ENCODE measurements at places on chromosomes 7 and 10.

- no peak for ATAC-seq
These were observed 346.0 kb upstream of the MKI67 start for GRCh38 chr10:128472196-128472595.

DNA sequence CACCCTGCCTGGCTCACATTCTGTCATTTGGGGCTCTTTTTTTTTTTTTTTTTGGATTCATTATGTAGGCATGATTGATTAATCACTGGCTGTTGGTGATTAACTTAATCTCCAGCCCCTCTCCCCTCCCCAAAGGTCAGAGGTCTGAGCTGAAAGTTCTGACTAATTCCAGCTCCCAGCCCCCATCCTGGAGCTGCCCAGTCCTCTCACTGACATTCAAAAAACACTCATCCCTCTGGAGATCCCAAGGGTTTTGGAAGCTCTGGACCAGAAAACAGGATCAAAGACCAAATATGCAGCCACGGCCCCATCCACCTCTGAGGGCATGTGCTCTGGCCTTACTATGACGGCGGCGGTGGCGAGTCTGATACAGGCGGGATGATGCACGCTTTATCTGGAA, 53.8 kb downstream of the RBM17 start:
- no peak for ATAC-seq

DNA sequence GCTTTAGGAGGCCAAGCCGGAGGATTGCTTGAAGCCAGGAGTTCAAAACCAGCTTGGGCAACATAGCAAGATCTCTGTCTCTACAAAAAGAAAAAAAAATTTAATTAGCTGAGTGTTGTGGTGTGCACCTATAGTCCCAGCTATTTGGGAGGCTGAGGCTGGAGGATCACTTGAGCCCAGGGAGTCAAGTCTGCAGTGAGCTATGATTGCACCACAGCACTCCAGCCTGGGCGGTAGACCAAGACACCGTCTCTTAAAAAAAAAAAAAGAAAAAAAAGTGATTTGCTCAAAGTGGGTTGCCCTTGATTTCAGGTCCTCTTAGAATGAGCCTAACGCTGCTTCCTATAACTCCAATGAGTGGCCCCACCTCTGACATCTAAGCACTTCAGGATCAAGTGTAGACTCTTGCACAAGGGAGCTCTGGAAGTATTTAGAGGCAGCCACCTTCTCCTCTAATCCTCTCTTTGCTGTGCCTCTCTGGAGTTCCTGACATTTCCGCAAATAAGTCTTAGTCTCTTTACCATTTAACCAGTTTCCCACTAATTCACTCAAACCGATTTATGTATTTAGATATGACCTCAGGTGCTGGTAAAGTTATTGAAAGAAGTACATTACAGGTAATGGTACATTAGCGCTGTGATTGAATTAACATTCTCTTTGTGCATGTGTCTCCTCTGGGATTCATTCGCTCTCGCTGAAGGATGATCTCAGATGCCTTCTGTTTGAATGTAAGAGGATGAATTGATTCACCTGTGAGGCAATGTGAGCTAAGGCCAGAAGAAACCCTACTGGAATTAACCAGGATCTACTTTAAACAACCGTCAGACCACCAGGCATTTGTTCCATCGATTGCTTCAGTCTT, 60.8 kb upstream of the CELF2 start:
- ATAC-seq, result no peak

GRCh38 chr7:2604608-2605174, 27.1 kb upstream of the TTYH3 start:
- no peak for ATAC-seq

GRCh38 chr7:81298951-81299666, 380.3 kb upstream of the SEMA3C start:
- ATAC-seq, result peak; percentile 85

DNA sequence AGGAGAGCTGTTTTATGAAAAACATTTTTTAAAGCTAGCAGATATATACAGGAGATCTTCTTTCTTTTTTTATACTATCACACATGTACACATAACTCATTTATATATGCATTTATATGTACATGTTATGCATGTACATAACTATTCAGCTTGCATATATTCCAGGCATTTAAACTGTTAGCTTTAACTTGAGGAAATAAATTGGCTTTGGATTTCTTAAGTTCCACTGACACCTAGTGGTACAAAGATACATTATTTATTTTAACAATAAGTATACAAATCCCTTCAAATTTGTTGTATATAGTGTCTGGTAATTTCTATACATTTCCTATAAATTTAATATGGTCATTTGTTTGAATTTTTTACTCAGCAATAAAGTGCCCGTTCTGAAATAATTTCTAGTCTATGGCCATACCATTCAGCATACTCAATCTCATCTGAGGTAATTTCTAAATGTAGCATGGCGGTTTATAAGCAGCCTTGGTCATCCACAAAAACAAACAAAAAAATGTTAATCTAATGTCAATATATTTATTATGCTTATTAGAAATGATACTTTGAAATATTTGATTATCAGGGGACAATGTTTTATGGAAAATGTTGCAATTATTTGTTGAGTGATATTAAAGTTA, 11.6 kb downstream of the ZDHHC6 start:
- ATAC-seq, result no peak

DNA sequence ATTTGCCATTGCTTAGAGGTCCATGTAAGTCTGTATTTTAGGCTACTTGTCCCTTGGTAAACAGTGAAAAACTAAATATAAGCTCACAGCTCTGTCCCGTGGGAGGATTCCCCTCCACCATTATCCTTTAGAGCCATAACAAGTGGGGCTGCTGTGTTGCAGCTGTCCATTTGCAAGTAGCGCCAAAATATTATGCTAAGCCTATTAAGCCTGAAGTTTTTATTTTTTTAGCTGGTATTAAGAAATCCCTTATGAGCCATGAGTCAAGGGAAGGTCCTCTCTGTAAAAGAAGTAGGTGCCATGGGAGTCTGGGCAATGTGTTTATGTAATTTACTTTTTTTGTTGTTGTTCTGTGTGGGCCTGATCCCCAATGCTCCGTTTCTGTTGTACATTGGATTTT, 183.9 kb downstream of the THSD7A start:
- no peak for ATAC-seq

DNA sequence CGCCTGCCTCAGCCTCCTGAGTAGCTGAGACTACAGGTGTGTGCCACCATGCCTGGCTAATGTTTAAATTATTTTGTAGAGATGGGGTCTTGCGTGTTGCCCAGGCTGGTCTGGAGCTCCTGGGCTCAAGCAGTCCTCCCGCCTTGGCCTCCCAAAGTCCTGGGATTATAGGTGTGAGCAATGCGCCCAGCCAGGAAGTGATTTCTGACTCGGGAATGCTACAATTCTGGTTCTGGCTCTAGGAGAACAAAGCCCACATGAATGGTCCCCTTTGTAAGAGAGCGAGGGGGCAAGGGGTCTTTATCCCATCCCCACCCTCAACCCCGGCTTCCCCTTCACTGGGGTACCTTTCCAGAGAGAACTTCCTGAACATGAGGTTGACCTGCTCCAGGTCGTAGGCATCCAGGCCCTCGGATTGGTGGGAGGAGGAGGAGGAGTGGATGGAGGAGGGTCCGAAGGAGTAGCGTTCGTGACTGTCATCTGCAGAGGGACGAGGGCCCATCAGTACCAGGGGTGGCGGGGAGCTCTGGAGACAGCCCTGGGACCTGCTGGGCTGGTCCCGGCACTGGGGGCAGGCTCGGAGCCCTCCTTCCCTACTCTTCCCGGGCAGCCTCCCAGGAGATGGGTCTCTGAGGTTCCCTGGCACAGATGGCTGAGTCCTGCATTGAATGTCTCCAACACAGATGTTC, 79.9 kb upstream of the GNA12 start:
- no peak for ATAC-seq

DNA sequence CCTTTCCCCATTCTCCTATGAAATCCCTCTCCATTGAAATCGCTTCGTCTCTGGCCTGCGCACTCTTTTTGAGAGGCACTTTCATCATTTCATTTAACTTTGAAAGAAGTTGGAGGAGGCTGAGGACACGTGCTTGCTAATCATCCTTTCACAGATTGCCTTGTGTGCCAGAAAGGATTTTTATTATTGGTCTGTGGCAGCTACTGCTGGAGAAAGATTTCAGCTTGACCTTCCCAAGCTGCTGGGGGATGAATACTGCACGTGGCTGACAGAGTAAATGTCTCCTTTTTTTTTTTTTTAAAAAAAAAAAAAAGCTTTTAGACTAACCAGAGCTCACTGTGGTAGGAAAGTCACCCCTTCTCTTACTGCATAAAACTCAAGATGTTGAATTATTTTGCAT, 44.2 kb upstream of the KCNIP2 start:
- no peak for ATAC-seq

GRCh38 chr10:78470267-78471103, 436.8 kb downstream of the RPS24 start:
- no peak for ATAC-seq

- no peak for ATAC-seq
These were observed 110.9 kb downstream of the ADARB2 start for GRCh38 chr10:1626410-1626809.

DNA sequence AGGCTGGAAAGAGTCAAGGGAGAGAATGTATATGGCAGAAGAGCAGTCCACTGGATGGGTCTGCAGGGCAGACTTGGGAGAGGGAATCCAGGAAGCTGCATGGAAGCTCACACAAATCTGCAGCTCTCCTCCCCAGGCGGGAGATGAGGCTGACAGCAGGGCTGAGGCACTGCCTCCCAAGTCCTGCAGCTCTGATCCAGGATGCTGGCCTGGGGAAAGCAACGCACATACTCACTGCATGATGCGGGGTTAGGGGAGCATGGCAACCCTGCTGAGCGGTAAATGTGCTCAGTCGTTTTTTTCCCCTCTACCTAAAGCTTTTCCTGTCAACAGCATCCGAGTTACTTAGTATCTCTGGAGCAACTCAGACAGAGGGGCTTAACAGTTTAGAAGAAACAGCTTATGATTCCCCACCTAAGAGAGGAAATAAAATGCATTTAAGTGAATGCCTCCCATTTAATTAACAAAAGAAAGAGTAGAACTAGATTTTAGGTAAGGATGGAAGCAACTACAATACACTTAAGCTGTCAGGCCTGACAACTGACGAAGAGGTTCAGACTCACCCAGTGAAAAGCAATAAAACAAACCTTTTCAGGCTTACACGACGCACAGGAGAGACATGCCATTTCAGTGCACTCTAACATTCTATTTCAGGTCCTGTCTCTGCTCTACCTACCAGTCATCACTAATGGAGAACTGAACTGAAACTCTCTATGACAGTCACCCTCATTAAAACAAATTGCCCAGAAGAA, 37.0 kb downstream of the CHCHD3 start:
- ATAC-seq, result no peak

DNA sequence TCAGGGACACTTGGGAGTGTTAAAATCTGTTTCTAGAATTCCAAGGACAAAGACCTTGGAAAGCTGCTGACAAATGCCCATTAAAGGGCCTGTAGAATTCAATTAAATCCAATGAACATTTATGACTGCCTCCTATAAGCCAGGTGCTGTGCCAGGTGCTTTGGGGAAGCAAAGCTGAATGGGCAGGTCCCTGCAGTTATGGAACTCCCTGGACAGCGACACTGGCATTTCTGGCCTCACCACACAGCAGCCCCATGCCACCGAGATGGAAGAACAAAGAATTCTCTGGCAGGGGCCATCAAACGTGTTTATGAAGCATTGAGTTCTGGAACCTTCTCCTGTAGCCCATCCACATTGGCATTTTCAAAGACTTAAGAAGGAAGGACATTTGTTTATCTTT, 45.6 kb upstream of the LOXL4 start:
- ATAC-seq, result no peak

DNA sequence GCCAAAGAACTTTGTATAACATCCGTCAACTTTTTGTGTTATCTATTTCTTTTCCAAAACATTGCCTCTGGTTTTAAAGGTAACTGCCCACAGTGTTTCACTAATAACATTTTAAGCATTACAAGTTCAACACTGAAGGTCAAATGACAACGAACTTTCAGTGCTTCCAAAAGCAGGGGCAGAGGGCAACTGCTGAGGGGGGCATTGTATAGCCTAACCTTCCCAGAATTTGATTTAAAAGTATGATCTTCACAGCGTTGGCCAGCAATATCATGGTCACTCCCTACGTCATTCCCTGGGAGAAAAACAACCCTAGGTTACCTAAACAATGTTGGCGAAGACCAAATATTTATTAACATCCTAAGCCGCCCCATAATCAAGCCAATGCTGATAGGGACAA, 2.5 kb upstream of the GOT1 start:
- no peak for ATAC-seq

DNA sequence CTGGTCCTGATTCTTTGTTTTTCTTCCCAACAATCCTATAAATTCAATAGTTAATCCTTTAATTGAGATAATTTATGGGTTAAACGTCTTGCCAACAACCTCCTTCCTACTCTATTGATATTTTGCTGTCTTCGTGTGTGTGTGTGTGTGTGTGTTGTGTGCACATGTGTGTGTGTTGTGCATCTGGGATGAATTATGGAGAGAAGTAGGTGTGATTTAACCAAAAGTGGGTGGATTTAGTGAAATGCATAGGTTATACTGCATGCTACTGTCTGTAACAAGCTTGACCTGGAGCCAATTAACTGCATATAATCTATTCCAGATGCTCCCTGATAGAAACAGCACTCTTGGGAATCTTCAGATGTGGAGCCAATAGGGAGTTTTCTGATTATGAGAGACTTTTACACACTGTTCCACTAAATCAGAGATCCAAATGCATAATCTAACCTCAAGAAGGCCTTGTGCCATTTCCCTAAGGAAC, 61.2 kb downstream of the SEMA3D start:
- ATAC-seq, result no peak

DNA sequence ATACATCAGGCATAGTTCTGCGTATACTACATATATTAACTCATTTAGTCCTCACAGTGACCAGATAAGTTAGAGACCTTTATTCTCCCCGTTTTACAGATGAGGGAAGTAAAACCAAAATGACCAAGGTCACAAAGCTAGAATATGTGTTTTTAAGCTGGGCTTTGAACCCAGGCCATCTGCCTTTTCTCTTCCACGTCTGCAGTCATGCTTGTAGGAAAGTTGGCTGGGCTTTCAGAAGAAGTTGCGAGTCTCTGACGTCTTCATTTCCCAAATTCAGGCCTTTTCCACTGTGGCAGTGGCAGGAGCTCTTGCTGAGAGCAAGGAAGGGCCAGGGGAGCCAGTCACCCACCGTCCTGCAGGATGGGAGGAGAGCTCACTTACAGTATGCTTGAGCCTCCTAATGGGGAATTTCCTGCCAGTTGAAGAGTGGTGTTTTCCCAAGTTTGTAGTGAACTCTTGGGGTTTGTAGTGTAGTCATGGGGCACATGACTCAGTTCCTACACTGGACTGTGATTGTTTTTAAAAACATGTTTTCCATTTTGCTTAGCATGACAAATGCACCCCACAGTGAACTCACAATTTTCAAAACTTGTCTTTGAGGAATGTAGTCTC, 34.2 kb downstream of the CYP17A1 start:
- peak; percentile 62 for ATAC-seq

All from esophagus mucosa (tissue), 1 donor.